ENCODE measurements at places on chromosomes 6 and 20.

DNA sequence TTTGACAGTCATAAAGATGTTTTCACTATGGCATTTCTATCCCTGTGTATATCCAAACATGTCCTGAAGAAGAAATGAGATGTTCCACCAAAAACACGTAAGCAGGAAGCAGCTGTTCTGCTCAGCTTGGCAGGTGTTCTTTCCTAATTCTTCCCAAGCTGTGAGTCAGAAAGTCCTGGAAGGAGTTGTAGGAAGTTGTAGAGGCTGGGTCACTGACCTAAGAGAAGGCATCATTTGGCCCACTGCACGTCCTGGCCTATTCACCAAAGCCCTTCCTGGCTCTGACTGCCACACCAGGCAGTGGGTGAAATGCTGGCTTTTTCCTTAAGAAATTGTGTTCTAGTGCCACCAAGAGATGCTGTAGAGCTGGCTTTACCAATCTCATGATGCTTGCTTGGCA, 40.3 kb downstream of the STX11 start:
- DNase-seq = no peak

GRCh38 chr6:37862430-37862829, 42.9 kb downstream of the ZFAND3 start:
- no peak for DNase-seq

DNA sequence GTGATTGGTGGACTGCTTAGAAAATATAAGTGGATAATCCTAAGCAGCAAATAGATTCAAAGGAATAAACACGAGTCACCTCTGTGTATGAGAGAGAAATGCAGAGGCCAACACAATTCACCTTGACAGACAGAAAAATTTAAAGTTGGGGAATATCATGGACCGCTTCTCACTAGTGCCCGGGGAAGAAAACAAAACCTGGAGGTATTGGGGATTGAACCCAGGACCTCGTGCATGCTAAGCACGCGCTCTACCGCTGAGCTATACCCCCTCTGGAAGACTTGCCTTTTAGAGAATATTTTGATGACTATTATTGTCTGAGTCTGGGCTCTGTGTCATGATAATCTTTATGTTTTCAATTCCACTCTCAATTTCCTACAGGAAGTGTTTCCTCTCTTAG, 111.9 kb downstream of the TRIM27 start:
- no peak for DNase-seq

GRCh38 chr6:165552248-165552736, 110.7 kb downstream of the PDE10A start:
- no peak for DNase-seq

DNA sequence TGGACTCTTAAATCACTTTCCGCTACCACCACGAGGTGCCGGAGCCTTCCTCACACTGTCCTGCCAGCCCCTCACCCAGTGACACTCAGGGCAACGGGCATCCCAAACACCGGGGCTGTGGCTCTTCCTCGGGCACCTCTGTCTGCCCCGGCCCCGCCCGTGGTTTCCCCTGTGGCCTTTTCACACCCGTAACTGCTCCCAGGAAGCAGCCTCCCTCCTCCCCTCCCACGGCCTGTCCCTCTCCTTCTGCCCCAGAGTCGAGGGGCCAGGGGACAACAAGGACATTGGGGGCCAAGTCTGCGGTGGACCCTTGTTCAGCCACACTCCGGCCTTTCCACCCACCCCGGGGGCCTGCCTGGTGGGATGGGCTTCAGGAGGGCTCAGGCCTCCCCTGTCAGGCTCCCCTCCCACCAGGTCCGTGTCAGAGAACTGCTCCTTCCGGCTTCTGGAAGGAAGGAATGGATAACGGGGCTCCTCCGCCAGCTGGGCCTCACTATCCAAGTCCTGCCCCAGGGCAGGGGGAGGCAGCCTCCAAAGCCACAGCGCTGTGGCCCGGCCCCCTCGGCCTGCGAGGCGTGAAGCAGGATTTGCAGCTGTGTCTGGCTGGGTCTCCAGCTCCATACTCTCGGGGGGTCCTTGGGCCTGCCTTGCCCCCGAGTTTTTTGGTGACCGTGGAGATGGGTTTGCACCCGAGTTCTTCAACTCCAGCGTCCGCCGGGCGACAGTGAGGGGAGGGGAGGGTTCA, 54.7 kb upstream of the CHRNA4 start:
- no peak for DNase-seq

DNA sequence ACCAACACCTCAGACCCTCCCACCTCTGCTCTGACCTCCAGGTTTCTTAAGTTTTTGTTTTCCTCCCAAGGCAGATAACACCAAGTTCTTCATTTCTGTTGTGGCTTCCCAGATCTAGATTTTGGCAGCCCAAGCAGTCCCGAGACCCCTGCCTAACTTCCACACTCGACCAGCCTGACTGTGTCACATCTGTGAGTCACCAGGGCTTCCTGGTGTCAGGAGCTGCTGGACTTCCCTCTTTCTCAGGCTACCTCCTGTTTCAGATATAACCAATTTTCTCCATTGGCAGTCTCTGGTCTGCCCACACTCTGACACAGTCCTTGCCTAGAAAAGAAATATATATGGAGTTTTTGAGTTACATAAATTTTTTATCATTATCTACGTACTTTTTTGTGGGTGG, 46.1 kb upstream of the CCN6 start:
- no peak for DNase-seq

Data from ascending aorta (tissue), 2 donors.